ENCODE measurements at places on chromosomes 3 and 15. TPM values are rescaled to one million over a fixed set of nuclear protein-coding genes. Genes with fewer than 3 reads are reported as not detected.

- DNase-seq: peak; percentile 40
These were observed 181.2 kb upstream of the TTC14 start for GRCh38 chr3:180420804-180421203.

The SPINT1 gene
- 204 TPM for polyA plus RNA-seq

The ZMYND10 gene
- polyA plus RNA-seq: 0.33 TPM

The NPAP1 gene
- not detected for polyA plus RNA-seq

DNA sequence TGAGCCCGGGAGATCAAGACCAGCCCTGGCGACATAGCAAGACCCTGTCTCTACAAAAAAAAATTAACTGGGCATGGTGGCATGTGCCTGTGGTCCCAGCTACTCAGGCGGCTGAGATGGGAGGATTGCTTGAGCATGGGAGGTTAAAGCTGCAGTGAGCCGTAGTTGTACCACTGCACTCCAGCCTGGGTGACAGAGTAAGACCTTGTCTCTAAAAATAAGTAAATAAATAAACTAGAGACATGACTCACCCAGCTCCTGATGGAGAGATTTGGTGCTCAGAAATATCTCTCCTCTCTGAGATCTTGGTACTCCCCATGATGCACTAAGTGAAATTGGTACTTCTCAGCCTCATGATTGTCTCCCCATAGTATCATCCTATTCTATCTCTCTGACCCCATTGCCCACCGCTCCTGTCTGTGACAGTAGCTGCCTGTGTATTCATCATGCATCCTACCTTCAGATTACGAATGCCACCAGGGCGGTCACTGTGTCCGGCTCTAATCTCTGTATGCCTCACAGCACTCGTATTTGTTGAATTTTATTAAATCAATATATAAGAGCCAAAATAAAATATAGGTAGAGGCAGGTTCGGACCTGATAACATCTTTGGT lies 50.9 kb downstream of the ABHD2 start:
- no peak for DNase-seq

The DVL3 gene
- 20.4 TPM for polyA plus RNA-seq

- DNase-seq: no peak
These were observed 40.1 kb downstream of the GASK1A start for GRCh38 chr3:43019006-43019809.

DNA sequence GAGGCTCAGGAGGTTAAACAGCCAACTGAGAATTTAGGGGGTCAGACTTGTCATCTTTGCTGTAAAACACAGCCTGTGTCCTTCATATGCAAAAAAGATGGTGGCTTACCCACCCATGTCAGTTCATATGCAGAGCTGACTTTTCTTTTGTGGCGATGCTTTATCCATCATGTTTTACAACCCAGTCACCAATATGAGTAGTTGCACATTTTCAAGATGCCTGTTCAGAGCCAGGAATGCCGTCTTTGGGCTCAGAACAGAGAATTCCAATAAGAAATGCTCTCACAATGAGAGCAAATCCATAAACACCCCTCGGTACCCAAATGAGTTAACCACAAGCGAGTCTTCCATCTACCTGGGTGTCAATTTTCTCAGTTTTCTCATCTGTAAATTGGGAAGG lies 83.6 kb downstream of the TIGIT start:
- DNase-seq: no peak

The DAZL gene
- polyA plus RNA-seq: not detected

DNA sequence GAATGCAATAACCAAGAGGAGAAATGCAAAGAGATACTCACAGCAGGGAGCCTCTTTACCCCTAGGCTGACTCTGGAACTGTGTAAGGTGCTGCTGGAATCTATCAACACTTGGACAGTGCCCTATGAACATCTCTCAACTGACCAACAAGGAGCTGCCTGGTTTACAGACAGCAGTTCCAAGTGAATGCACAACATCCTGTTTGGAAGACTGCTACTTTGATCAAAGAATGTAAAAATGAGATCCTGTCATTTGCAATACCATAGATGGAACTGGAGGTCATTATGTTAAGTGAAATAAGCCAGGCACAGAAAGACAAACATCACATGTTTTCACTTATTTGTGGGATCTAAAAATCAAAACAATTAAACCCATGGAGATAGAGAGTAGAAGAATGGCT lies 136.3 kb downstream of the IMPG2 start:
- no peak for DNase-seq

The RASSF1 gene
- 29.2 TPM for polyA plus RNA-seq

GRCh38 chr3:10145685-10146084 lies 4.1 kb downstream of the VHL start:
- DNase-seq: no peak

DNA sequence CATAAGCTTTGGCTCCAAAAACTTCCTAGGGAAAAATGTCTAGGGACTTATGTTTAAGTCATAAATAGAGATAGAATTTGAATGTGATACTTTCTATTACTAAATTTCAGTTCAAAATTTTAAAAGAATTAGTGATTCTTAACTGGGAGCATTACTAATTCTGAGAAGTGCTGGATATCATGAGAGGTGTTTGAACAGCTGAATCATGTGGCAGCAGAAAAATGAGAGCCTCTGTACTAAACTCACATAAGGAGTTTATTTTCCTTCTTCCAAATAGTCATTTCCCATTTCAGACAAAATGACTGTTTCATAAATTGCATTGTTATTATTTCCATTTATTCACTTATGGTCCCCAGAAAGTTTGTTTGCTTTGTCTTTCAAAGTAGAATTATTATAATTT lies 62.7 kb downstream of the SLMAP start:
- DNase-seq: no peak

DNA sequence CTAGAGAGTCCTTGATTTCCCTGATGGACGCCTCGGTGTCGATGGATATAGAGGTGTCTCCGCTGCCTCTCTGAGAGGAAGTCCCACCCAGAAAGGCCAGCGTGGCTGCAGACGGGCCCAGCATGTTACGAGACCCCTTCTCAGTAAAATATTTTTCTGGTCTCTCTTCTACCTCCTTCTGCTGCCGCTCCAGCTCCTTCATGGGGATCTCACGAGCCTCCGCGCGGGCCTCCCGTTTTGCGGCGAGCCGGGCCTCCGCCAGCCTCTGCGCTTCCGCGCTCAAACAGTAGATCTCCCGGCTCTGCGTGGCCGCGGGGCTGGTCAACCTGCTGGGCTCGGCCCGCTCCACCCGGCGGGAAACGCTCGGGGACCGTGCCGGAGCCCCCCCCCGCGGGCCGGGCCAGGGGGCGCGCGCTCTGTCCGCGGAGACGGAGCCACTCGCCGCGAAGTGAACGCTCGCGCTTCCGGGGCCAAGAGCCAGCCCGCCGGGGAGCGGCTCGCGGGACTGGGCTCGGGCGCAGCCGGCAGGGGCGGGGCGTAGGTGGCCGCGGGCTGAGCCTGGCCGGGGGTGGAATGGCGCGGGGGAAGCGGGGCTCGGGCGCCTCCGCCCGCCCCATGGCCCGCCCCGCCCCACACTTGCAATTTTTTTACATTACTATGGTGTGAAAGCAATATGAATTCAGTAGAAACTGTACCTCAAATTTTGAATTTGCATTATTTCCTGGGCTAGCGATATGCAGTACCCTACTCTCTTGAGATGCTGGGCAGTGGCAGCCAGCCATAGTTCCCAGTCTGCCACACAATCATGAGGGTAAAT lies 10.2 kb upstream of the KCNMB3 start:
- peak; percentile 56 for DNase-seq

- DNase-seq: no peak
These were observed 97.4 kb downstream of the WNT7A start for GRCh38 chr3:13782501-13782900.

The CAMK2N2 gene
- 0.92 TPM for polyA plus RNA-seq

The NOX5 gene
- 2.6 TPM for polyA plus RNA-seq

- peak; percentile 30 for DNase-seq
These were observed 619 bp downstream of the EIF2AK4 start for GRCh38 chr15:39934397-39935071.

The CKMT1B gene
- 54.1 TPM for polyA plus RNA-seq

The ACTL6A gene
- 68.7 TPM for polyA plus RNA-seq

DNA sequence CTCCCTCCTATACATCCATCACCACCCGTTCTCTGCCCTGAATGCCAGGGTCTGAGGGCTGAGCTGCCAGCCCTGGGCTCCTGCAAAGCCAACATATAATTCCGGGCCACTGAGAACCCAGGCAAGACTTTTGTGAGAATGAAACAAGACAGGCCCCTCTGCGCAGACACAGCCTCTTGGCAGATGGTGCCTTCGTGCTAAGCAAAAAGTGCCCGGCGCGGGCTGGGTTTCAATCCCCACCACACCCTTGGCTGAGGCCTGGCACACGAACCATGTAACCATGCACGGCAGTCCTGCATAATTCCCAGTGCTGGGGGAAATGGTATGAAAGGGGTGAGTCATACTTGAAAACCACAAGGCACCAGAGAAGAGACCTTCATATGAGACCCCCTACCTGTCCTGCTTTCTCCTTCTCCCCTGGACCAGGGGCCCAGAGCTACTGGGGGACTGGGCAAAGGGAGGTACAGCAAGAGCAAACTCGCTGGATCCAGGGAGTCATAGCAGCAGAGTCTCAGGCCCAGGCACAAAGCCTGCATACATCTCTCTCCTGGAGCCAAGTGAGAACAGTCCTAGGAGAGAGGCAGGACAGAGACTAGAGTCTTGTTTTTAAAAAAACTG lies 26.1 kb upstream of the LOXL1 start:
- no peak for DNase-seq

The DLL4 gene
- not detected for polyA plus RNA-seq

GRCh38 chr3:66520724-66521123 lies 19.9 kb upstream of the LRIG1 start:
- DNase-seq: no peak

All from mammary epithelial cell (primary cell).